Cerebellum (tissue), 4 donors: ENCODE measurements at places on chromosomes 6 and 20. TPM values are rescaled to one million over a fixed set of nuclear protein-coding genes. Genes with fewer than 3 reads are reported as not detected.

ACTL10 gene
- 0.64 TPM for total RNA-seq

LY6G6F gene
- 0.36 TPM for total RNA-seq

TSBP1 gene
- total RNA-seq, result not detected

MTFR2 gene
- 0.82 TPM for total RNA-seq

PHACTR3 gene
- 20.1 TPM for total RNA-seq

FRK gene
- 0.36 TPM for total RNA-seq

TMEM242 gene
- total RNA-seq, result 12.5 TPM

EMILIN3 gene
- total RNA-seq, result 4.8 TPM

WFDC10B gene
- total RNA-seq, result not detected

IMPG1 gene
- 0.36 TPM for total RNA-seq

DEFB110 gene
- not detected for total RNA-seq

CSE1L gene
- 96.5 TPM for total RNA-seq

ECT2L gene
- total RNA-seq, result 0.45 TPM

NKX2-4 gene
- total RNA-seq, result not detected

RPP40 gene
- 10.6 TPM for total RNA-seq

ZNF318 gene
- total RNA-seq, result 25.0 TPM

PGC gene
- 0.36 TPM for total RNA-seq

MUC21 gene
- not detected for total RNA-seq

HAO1 gene
- not detected for total RNA-seq

SEC63 gene
- 46.6 TPM for total RNA-seq

CRYBG1 gene
- total RNA-seq, result 0.91 TPM

PTPRT gene
- total RNA-seq, result 21.1 TPM

C6orf15 gene
- total RNA-seq, result not detected

CCN2 gene
- 8.5 TPM for total RNA-seq

SEL1L2 gene
- total RNA-seq, result not detected

AVP gene
- not detected for total RNA-seq

RAET1E gene
- total RNA-seq, result not detected
